ENCODE measurements at places on chromosomes 12 and 14.

DNA sequence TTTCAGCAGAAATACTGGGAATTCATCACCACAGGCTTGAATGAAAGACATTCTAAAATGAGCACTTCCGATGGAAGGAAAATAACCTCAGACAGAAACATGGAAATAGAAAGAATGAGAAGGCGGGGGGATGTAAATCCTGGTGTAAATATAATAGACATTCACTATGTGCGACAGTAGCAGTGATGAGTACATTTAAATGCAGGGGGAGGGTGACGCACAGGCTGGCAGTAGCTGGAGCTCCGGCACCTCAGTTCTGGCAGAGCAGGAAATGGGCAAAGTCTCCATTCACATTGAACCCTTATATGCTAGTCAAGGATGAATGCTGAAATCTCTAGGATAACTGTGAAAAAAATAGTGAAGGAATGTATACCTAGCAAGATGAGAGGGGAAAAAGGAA is 172.7 kb upstream of the C14orf180 start:
- DNase-seq, result no peak

DNA sequence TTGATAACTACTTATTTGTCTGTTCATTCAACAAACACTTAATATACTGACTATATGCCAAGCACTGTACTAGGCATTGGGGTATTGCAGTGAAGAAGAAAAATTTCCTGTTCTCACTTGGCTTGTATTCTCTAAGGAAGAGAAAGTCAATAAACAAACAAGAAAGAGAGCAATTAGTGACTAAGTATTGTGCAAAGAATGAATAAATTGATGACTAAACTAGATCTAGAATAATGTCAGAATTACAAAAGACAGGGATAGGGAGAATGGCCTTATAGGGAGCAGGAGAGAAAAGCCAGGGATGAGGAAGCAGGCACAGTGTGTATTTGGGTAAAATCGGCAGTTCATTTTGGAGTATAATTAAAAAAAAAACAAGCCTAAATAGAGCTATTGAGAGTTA is 4.2 kb upstream of the LIN7A start:
- no peak for DNase-seq

DNA sequence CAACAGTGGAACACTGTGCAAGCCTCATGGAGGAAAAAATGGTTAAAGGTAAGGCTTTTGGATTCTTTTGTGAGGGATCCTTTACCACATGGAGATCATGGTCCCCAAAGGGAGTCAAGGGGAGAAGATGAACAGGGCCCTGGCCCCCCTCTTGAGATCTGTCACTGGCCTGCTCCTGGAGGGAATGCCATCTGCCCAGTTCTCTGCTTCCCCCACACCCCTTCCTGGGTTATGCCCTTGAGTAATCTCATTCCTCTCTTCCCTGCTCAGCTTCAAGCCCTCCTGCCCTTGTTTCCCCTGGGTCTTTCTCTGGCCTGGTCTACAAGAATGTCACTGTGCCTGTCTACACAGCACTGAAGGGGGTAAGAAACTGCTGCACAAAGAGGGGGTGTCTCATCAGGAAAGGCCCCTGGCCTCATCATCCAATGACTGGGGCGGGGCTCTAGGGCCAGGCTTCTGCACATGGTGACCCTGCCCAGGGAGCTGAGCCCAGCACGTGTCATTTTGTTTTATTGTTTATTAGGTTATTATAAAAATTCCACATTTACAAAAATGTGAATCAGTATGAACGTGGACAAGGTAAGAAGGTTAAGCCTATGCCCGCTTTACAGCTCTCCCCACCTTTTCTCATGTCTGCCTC is 30.3 kb downstream of the PIGH start:
- DNase-seq, result no peak

GRCh38 chr12:29201296-29201695 is 52.2 kb downstream of the FAR2 start:
- DNase-seq, result no peak

DNA sequence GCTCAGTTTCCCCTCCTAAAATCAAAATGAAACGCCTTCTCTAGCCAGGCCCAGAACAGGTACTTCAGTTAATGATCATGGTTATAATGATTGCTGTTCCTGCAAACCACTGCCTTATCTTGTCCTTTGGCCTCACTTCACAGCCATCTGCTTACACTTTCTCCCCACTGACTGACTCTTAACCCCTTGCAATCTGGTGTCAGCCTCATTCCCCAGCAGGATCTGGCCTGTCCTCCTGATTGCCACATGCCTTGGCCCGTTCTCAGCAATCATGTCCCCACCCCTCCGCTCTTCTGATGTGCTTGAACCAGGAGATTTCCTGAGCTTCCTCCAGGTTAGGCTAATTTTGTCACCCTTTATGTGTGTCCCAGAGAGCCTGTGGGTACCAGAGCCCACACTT is 64.5 kb downstream of the KCNA1 start:
- no peak for DNase-seq

- no peak for DNase-seq
These were observed 41.4 kb downstream of the SCARB1 start for GRCh38 chr12:124822218-124822617.

GRCh38 chr14:76272774-76273173 is 103.2 kb upstream of the ESRRB start:
- DNase-seq, result no peak

DNA sequence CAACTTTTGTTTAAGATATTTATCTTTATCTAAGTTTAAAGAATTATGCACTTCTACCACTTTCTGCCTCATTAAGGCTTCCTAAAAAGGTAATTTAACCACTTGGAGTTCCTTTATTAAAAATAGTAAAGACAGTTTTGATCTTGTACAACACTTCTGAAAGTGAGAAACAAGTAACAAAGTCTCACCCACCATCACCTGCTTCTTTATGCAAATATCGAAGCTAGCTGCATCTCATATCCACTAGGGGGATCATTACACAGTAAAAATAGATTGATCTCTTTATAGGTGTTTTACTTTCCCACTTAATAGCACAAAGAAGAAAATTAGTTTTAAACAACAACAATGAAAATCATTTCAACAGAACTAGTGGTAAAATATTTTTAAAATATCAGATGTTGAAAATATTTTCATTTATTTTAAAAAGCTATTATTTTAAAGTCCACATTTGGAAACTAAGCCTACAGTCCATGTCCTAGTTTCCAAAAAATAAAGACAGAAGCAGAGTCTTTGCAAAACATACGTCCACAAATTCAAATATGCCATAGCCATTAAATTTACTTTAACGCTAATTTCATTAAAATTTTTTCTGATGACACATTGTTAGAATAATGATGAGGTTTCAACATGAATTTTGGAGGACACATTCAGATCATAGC is 160.0 kb upstream of the SOX5 start:
- no peak for DNase-seq

GRCh38 chr14:94823556-94824341 is 53.8 kb upstream of the GSC start:
- DNase-seq, result no peak

- no peak for DNase-seq
These were observed 128.4 kb downstream of the RBM19 start for GRCh38 chr12:113837528-113838296.

GRCh38 chr12:88011755-88012154 is 17.4 kb downstream of the C12orf50 start:
- no peak for DNase-seq

GRCh38 chr12:3303410-3304136 is 187.4 kb upstream of the PRMT8 start:
- no peak for DNase-seq

DNA sequence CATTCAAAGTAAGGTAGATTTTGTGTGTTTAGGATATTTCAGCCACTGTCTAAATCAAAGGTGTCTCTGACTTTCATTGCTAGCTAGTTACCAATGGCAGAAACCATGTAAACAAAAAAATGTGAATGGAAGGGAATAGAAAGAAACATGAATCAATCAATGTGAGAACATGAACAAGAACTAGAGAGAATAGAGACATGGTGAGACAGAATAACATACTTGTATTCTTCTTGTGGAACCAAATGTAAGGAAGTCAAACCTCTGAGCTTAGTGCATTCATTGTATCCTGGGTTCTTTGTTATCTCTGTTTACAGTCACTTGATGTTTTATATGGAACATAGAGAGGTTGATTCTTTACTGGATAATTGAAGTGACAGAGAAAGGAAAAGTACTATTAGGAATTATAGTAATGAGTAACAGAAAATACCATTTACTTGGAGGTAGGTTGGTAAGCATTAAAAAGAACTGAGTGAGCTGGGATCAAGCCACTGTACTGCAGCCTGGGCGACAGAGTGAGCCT is 2.6 kb upstream of the WNK1 start:
- DNase-seq, result no peak

DNA sequence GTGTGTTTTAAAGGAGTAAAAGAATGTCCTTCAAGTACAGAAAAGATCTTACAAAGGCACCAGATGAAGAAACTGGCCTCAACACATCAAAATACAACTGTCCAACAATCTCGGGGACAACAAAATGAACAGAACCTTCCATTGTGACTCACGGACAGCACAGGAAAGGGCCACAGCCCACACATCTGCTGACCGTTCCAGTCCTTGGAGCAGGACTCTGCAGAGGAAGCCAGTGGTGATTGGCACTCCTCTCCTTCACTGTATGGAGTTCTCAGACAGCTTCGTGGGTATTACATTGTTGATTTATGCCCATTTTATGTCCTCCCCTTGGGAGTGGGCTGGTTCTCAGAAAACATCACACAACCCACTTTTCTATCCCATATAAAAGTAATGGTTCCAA is 32.5 kb upstream of the TC2N start:
- DNase-seq, result no peak

DNA sequence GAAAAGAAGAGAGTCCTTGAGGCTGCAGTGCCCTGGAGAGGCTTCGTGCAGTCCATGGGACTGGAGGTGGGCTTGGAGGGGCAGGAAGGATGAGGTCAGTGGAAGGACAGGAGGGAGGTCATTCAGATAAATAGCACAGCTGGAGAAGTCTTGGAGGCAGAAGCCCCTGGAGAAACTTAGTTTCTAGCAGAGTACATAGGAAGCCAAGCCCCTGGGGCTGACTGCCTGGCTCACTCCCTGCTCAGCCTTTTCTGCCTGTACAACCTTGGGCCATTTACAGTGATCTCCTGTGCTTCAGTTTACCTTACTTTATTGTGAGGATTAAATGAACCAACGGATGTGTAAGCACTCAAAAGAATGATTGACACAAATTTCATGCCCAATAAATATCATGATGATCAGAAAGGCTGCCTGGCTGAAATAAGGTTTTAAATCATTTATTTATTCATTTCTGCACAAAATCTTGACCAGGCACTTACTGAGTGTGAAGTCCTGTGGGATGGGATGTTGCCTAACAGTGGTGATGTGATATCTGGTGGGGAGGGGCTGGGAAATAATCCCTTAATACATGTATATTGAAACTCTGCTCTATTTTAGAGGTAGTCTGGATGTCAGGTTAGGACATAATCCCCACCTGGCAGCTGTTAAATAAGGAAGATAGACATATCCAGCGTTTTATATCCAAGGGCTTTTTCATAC is 54.3 kb downstream of the PLEKHG7 start:
- no peak for DNase-seq

GRCh38 chr12:53803194-53803593 is 51.4 kb upstream of the CISTR start:
- DNase-seq, result no peak

GRCh38 chr12:45304514-45305178 is 88.8 kb downstream of the ANO6 start:
- no peak for DNase-seq

DNA sequence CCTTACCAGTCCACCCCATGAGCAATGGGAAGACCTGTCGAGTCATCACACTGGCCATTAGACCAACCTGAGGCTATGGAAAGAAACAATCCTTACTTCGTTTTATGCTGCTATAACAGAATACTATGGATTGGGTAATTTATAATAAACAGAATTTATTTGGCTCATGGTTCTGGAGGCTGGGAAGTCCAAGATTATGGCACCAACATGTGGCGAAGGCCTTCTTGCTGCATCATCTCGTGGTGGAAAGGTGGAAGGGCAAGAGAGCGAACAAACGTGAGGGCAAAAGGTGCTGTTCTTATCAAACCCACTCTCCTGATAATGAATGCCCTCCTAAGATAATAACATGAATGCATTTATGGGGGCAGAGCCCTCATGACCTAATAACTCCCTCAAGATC is 9.6 kb upstream of the SPTB start:
- no peak for DNase-seq

GRCh38 chr12:64192644-64193444 is 29.3 kb downstream of the KICS2 start:
- DNase-seq, result peak; percentile 46

DNA sequence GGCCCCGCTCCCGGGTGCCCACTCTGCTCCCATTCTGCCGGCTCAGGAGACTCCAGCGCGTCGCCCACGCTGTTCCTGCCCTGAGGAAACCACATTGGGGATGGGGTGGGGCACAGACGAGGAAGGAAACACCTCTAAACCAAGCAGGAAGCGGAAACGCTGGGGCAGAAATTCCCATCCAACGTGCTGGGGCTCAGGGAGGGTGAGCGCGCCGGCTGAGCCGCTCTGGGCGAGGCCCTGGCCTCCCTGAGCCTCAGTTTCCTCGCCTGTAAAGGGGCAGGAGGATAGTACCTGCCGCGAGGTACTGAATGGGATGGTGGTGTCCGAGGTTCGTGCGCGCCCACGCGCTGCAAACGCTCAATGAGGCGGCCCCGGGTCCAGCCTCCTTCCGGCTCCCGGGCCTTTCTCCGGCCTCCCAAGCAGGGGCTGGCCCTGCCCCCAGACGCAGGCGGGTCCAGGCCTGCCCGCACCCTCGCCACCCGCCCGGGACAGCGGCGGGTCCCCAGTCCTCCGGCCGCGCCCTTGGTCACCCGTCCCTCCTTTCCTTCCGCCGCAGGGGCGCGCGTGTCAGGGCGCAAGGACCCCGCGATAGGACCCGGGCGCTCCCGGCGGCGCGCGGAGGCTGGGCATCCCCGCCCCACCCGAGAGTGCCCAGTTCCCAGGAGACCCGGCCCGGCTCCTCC is 673 bp downstream of the BEGAIN start:
- DNase-seq, result peak; percentile 8

GRCh38 chr14:100074431-100075100 is 9.3 kb downstream of the EVL start:
- DNase-seq, result no peak

DNA sequence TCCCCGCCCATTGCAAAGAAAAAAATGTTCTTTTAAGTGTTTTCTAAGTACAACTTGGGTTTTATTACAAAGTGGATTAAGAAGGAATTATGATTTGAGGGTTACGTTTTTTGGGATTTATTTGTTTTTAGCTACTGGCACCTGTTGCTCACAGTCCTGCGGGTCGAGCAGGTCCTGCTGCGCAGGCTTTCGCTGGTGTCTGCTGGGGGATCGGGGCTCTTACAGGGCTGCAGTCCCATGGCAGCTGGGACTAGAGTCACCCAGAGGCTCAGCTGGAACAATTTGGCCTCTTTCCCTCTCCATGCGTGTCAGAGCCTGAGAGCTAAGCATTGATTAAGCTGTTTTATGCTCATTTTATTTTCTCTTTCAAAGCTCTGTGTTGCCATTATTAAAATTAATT is 55.6 kb upstream of the DYNC1H1 start:
- no peak for DNase-seq

DNA sequence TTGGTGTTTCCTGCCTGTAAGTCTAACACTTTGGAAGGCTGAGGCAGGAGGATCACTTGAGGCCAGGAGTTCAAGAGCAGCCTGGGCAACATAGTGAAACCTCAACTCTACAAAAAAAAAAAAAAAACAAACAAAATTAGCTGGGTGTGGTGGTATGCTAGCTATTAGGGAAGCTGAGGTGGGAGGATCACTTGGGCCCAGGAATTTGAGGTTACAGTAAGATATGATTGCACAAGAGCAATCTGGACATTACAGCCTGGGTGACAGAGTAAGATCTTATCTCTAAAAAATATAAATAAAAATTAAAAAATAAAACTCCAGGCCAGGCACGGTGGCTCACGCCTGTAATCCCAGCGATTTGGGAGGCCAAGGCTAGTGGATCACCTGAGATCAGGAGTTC is 39.8 kb upstream of the CMKLR1 start:
- no peak for DNase-seq
